ENCODE measurements at places on chromosomes 11 and 22.

DNA sequence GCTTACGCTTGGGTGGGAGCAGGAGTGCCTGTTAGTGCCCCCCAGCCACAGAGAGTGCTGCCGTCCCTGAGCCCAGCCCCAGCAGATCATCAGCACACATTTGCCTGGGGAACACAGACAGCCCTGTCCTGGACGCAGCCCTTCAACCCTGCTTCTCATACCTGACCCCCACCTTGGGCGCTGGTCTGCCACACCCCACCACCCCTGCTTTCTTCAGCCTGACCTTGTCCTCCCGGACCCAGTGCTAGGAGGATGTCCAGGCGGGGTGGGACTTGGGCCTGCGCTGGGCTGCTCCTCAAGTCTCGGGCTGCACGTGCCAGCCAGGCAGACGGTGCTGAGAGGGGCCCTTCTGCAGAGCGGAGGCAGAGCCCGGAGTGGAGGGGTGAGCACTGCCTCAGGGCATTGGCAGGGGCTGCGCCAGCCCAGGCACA lies 119.2 kb downstream of the KCNQ1OT1 start:
- DNase-seq = no peak

DNA sequence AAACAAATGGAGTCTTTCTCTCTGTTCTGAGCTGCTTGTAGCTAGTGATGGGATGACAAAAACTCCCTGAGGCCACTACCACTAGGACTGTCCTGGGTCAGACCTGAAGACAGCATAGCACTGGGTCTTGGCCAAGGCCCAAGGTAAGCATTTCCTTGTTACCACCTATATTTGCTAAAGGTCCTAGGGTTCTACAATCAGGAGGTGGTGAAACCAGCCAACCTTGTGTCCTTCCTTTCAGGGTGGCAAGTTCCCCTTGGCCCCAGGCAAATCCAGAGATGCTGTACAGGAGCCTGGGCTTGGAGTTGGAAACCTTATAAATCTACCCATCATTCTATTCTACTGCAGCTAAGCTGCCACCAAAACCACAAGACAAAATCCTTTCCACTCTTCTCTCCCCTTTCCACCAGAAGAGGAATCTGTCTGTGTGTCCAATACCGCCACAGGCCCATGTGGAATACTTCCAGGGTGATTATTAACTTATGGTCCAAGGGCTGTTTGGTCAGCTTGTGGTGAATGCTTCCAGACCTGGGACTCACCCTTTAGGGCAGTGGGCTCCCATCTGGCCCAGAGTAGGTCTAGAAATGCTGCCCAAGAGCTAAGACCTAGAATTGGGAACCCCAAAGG lies 16.8 kb downstream of the SLC22A25 start:
- DNase-seq = no peak

- DNase-seq = no peak
Measured at GRCh38 chr11:64694821-64695365, 28.1 kb downstream of the NRXN2 start.

DNA sequence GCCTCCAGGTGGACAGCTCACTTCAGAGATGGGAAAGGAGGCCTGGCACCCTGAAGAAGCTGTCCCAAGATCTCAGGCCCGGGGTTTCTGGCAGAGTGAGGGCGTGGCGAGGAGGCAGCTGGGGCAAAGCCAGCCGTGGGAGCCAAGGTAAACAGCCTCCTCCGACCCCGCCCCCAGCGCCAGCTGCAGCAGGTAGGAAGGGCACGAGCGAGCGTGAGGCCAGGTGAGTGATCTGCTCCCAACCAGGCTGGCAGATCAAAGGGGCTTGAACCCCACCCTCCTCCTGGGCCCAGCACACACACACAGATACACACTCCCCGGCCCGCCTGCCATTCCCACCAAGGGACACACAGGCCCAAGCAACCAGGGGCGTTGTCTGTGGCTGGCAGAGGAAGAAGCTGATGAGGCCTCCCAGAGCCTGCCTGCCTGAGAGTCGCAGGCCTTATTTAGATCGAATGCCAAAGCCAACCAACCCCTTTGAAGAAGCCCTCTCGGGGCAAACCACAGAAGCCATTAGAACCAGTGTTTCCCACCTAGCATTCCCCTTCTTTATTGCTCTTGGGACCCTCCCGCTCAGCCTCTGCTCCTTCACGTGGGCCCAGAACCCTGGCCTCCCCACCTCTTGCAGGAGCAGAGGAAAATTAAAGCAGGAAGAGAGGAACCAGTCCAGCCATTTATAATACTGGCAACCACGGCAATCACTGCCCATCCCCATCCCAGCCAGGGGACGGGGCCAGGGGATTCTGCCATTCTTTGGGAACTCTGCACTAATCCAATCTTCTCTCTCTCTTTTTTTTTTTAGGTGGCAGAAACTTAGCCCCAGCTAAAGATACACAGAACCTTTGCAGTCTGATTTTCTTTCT lies 5.0 kb downstream of the PDGFB start:
- no peak for DNase-seq

GRCh38 chr22:23531283-23531956 lies 48.7 kb downstream of the IGLL1 start:
- no peak for DNase-seq

DNA sequence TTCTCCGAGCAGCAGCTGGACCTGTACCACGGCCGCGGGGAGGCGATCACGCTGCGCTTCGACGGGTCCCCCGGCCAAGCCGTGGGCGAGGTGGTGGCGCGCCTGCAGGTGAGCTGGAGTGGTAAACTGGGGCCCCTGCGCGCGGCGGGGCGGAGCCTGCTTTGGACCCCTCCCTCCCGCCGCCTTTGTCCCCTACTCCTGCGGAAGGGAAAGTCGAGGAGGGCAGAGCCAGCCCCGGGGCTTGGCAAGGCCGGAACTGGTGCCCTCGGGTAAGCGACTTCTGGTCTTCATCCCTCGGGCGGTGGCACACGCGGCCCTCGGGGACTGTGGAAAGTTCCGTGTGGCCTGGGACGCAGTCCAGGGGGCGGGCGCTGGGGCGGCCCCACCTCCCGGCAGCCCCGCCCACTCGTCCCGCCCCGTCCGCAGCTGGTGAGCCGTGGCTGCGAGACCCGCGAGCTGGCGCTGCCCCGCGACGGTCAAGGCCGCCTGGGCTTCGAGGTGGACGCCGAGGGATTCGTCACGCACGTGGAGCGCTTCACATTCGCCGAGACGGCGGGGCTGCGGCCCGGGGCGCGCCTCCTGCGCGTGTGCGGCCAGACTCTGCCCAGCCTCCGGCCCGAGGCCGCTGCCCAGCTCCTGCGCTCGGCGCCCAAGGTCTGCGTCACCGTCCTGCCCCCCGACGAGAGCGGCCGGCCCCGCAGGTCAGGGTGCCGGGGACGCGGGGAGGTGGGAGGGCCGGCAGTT lies 9.2 kb downstream of the SIPA1 start:
- DNase-seq = no peak

DNA sequence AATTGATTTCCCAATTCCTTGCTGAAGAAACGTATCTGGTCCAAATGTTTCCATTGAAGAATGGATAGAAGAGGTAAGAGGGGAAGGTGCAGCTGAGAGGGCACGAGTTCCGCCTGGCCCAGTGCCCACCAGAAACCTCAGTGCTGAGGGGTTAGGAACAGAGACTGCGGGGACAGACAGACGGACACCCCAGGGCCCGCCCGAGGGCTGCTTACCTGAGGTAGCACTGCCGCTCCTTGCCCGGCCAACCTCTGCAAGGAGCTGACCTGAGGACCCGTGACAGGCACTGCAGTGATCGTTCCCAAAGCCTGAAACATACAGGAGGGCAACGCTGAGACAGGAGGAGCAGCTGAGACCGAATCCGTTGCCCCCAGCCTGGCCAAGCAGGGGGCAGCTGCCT lies 89.6 kb downstream of the PHF21B start:
- DNase-seq = no peak

DNA sequence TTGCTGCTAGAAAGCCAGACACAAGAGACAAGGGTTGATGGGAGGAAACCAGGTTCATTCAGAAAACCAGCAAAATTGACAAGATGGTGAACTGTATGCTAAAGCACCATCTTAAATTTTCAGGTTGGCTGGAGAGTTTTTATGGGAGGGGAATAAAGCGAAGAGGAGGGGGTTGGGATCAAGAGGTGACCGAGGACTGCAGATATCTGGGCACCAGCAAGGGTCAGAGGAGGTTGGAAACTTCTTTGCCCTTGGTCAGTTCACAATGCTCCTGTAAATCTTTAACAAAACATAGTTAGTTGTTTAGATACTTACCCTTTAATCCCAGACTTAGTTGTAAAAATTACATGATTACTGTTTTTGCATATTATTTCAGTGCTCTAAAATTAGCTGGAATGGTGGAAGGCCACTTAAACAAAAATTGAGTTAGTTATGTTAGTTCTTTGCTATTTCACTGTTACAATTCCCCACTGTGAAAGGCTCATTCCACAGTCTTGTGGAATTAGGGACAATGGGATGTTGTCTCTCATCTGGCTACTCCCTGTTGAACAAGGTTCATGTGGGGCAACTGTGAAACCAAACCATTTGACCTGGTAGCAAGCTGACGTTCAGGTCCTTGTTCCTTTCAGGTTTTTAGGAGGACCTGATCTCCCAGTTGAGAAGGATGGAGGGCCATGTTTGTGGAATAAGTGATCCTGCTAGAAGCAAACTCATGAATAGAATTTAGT lies 30.6 kb upstream of the QSER1 start:
- no peak for DNase-seq

- DNase-seq = no peak
Measured at GRCh38 chr11:2484576-2485125, 39.8 kb downstream of the KCNQ1 start.

- no peak for DNase-seq
Measured at GRCh38 chr11:71446942-71447688, 1.1 kb downstream of the DHCR7 start.

GRCh38 chr11:13343067-13343466 lies 65.5 kb downstream of the BMAL1 start:
- DNase-seq = no peak

DNA sequence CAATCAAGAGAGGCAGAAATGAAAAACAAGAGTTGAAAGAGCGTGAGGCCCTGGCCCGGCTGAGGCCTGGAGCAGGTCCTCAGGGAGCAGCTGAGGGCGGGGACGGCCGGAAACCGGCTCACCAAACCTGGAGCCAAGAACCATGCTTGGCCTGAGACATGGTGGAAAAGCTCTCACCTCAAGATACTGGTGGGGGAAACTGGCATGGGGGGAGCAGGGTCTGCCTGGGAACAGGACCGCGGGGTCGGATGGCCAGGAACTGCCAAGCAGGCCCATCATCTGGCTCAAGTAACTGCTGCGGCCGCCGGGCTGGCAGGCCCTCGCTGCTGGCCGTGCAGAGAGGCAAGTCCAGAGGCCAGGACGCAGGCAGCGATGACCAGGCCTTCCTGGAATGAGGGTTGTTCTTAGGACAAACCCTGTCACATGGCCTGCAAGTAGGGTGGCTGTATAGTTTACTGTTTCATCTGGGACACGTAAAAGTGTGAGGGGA lies 18.9 kb upstream of the WNT11 start:
- no peak for DNase-seq

GRCh38 chr11:61002598-61002997 lies 31.1 kb downstream of the CD6 start:
- DNase-seq = no peak

- DNase-seq = no peak
Measured at GRCh38 chr22:40661671-40662070, 17.6 kb upstream of the MCHR1 start.

DNA sequence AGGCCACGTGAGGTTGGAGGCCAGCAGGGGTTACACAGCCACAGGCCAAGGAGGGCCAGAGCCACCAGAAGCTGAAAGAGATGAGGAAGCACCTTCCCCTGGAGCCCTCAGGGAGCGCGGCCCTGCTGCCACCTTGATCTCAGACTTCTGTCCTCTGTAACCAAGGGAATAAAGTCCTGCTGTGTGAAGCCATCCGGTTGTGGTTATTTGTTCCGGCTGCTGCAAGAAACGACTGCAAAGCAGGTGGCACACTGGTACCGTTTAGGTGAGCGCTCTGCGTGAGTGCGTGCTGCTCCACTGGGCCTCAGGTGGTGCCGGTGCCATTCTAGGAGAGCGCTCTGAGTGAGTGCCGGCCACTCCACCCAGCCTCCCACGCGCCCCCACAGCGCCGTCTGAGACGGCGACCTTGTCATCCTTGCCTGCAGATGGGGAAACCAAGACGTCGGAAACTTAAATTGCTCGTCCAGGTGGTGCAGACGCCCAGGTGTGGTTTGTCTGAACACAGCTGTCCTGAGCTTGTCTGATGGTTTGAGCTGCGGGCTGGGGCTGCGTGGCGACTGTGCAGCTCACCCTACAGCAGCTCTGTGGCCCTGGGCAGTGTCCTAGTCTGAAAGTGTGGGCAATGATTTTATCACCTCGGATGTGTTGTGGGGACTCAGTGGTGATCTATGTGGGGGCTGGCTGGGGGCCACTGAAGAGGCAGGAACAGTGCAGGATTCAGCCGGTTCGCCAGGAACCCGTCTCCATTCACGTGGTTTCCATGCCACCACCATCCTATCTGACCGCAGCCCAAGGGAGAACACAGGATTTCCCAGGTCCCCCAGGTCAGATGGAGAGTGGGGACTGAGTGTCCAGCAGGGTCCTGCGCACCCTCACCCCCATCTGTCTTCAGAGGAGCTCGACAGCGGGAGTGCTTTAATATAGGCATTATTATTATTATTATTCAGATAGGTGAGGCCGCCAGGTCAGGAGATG lies 4.6 kb upstream of the MRGPRG start:
- DNase-seq = no peak

GRCh38 chr11:10385696-10386095 lies 69.4 kb upstream of the AMPD3 start:
- no peak for DNase-seq

DNA sequence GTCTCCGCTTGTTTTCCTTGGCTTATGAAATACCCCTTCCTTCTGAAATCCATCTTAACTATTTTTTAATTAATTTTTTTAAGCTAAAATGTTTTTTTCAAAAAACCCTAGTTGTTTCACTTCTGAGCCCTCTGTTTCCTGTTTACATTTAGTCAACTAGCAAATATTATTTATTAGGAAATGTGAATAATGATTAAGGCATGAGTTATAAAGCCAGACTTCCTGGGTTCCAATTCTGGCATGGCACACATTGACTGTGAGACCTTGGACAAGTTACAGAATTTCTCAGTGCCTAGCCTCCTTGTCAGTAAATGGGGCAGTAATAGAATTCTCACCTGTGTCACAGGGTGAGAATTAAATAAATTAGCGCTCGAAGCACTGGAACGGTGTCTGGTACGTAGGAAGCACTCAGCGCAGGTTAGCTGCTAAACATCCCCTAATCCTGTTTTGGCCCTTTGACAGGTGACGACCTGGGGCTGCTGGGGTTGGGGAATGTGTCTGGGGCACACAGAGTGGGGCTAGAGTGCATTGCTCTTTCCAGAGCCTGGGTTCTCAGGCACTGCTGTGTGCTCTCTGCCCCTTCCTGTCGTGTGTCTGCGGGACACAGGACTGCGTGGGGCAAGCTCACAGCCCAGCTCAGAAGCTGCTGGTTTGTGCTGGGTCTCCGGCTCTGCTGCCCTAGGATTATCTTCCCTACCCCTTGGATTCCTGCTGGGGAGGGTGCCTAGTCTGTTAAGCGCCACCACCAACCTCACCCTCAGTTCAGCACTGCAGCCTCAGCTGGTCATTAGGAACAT lies 13.1 kb downstream of the PANX1 start:
- no peak for DNase-seq

- DNase-seq = no peak
Measured at GRCh38 chr22:32205974-32206773, 1.3 kb upstream of the RFPL2 start.

Measured in activated T-cell treated with anti-CD3 and anti-CD28 coated beads for 24 hours (primary cell).